ENCODE measurements at places on chromosomes 1 and 21.

DNA sequence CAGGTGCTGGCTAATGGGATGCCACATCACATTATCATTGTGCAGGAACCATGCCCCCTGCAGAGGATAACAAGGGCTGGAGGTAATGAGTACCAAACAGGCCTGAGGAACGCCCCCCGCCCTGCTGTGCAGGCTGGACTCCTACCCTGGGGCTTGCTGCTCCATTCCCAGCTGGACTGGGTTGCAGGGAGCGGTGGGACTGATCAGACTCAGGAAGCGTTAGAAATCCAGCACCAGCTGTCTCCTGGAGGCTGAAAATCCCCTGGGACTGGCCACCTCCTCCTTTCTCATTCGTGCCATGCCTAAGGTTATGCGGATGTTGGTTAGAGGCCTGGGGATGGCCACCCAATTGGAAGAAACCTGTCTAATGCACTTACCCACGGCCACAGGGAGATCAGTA, 36.9 kb upstream of the POU3F1 start:
- peak; percentile 49 for DNase-seq

DNA sequence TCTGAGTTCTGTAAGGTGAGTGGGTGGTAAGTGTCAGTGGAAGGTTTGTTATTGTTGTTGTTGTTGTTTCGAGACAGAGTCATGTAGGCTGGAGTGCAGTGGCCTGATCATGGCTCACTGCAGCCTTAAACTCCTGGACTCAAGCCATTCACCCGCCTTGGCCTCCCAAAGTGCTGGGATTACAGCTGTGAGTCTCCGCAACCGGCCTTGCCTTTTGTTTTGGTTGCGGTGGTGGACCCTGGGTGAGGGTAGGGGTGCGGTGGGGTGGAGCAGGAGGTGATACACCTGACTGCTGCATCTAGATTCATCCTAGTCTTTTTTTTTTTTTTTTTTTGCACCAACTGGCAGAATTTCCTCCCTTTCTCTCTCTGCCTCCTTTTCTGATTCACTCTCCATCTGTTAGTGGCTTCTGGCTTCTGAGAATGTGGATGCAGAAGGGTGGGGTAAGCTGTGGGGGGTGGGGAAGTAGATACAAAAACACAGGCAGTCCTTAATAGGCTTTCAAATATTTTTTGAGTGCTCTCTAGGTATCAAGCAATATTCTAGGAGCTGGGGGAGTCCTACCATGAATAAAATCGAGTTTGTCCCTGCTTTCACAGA, 4.6 kb upstream of the GMEB1 start:
- no peak for DNase-seq

- no peak for DNase-seq
These were observed 180.3 kb downstream of the FAF1 start for GRCh38 chr1:50779801-50780200.

DNA sequence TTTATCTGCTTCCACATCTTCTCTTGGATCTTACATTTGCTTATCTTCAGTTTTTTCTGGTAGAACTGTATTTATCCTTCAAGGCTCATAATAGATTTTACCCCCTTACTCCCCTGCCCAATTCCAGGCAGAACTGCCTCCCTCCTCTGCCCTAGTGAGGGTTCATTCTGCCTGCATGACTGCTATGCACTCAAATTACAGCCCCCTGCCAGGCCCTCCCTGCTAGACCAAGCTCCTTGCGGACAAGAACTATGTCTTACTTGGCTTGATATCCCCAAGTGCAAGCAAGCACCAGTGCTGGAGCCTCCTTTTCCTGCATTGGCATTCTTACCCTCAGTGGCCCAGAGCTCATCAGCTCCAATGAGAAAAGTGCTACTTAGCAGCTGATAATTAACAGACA, 18.1 kb downstream of the MAPKAPK2 start:
- DNase-seq, result no peak

- no peak for DNase-seq
These were observed 11.7 kb upstream of the CD55 start for GRCh38 chr1:207309745-207310273.

- DNase-seq, result no peak
These were observed 244.2 kb upstream of the HOOK1 start for GRCh38 chr1:59570524-59570923.

- DNase-seq, result no peak
These were observed 30.1 kb downstream of the LDLRAD1 start for GRCh38 chr1:53987880-53988279.

- no peak for DNase-seq
These were observed 6.0 kb upstream of the SLC27A3 start for GRCh38 chr1:153769221-153769620.

DNA sequence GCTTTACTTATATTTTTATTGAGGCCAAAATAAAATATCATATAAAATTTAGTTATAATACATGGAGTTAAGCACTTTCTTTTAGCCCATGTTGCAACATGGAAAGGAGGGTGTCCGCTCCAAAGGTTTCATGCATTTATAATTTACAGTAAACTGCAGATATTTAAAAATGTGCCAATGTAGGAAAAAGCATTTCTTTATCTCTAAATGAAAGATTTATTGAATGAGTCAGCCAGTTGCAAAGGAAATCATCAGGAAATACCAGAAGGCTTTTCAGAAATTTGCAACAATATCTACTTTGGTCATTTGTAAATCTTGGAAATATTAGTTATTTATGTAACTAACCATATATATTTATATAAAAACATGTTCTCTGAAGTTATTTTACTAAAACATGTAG, 12.1 kb downstream of the ATP6V1G3 start:
- no peak for DNase-seq

- no peak for DNase-seq
These were observed 11.7 kb downstream of the FAM151A start for GRCh38 chr1:54611621-54612020.

DNA sequence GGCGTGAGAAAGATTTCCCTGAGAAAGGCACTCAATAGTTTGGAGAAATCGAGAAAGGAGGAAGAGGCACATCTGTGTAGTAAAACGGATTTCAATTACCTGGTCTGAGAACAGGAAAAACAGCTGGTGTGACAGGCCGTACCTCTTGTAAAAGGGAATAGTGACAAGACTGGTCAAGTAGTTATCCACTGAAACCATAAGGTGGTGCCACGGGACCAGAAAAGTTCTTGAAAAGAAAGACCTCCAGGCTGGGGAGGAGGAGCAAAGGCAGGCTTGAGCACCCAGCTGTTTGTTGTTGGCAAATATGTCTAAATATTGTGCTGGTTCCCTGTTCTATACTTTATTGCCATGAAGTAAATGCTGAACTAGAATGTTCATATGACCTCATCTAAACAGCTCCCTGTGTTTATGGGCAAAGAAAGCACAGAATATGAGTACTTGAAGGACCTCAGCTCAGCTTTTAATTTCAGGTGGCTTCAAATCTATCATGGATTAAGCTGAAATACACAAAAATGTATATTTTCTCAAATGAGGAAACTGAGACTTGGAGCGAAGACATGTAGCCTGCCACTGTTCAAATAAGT, 4.0 kb downstream of the HAO2 start:
- DNase-seq, result peak; percentile 54

DNA sequence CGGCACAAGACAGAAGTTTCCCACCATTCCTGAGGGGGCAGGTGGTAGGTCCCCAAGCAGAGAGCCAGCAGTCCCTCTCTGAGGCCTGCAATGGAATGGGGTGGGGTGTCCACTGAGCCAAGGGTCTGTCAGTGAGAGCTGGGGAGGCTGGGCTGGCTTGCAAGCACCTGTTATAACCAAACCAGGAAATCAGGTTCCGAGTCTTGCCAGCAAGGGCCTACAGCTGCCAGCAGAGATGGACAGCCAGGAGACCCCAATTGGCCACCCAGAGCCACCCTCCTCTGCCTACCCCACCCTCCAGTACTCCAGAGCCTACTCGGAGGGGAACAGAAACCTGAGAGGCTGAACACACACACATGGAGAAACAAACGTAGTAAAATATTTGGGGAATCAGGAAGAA, 32.2 kb downstream of the PSEN2 start:
- DNase-seq, result no peak

DNA sequence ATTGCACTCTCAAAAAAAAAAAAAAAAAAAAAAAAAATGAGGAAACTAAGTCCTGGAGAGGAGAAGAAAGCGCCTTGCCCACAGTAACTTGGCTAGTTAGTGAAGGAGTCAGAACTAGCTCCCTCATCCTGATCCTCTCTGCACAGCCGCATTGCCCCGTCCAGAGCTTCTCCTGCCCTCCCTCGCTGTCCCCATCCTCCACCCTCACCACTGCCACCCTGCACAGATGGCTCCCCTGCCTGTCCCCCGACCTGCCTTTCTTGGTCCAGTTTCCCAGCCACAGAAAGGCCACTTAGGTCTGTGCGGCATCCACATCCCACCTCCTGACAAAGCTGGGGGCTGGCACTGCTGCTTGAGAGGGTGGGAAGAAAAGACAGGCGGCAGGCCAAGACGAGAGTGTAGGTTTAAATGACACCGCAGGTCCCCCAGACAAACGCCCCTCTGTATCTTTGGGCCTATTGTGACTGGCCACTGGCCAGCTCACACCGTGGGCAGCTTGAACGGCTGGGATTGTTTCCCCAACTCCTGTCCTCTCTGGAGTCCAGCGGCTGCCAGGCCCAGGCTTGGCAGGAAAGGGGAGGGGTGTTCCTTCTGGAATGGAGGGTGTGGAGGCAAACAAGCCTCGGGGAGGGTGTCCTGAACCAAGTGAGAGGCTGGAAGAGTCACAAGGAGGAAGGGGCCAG, 20.2 kb downstream of the NCMAP start:
- no peak for DNase-seq

DNA sequence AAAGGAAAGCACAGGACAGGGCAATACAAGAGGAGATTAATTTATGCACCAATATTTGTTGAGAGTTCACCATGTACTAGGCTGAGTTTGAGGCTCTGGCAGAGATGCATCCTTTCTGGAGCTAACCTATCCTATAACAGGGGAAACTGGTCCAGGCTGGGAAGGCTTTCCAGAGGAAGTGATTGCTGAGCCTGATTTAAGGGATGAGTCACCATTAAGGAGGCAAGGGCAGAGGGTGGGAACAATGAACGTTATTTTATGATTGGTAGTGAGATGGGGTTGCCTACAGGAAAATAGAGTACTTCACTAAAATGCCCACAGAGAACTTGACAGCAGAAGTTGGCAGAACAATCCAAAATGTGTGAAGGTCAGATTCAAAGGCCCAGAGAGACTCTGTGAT, 141.4 kb downstream of the PLPP3 start:
- no peak for DNase-seq

DNA sequence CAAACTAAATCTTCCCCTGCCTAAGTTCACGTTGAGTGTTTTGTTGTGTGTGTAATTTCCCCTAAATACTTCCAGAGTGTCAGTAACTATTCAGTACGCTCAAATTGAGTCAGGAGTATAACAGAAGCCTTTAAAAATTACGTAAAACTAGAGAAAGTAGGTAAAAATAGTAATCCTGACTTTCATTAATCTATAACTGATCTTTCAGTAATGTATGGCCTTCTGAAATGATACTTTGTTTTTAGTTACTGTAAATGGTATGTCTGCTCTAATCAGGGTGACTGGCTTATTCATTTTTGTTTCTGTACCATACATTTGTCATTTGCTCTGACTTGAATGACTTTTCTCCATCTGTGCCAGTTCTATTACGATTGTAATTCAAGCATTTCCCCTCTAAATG, 29.4 kb downstream of the MIER1 start:
- DNase-seq, result no peak

DNA sequence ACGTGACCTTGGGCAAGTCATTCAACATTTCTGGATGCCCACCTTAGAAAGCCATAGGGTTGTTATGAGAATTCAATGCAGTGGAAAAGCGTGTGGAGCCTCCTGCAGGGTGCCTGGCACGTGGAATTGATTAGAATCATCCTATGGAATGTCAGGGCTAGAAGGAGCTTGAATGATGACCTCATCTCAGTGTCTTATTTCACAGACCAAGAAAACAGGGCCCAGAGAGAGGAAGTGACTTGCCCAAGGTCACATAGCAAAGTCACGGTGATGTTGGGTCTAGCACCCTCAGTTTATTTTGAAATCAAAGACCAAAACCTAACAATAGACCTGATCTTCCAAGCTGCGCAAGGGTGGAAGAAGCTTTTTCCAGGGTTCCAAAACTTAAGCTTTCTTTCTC, 6.0 kb downstream of the TRABD2B start:
- no peak for DNase-seq

GRCh38 chr1:44673675-44674112, 587 bp downstream of the TMEM53 start:
- no peak for DNase-seq

DNA sequence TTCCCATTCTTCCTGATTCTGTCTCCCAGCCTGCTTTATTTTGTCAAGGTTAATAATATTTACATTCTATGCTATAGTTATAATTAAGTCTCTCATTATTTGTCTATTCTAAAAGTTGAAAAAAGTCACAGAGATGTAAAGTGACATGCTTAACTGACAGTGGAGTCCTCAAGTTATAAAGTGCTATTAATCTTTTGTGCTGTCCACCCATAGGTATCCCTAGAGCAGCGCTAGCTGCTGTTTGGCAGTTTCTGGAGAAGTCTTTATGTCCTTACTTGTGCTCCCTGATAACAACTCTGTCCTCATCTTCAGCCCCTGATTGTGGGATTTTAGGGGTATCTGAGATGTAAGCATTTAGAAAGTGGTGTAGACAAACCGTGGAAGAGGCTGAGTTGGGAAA, 13.1 kb downstream of the BACH1 start:
- DNase-seq, result no peak

DNA sequence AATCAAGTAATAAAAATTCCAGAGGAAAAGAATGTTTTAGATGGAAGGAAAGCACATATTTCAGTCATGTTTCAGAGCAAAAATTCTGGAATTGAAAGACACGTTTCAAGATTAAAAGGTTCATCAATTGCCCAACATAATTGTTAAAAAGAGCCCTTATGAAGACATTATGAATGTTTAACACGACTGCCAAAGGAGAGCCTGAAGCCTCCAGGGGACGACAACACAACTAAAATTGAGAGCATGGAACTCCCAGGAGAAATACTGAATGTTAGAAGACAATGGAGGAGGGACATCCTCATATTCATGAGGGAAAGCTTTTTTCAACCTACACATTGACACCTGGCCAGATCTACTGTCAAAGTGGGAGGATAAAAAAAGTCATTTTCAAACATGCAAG, 16.0 kb downstream of the OR2T11 start:
- DNase-seq, result no peak

DNA sequence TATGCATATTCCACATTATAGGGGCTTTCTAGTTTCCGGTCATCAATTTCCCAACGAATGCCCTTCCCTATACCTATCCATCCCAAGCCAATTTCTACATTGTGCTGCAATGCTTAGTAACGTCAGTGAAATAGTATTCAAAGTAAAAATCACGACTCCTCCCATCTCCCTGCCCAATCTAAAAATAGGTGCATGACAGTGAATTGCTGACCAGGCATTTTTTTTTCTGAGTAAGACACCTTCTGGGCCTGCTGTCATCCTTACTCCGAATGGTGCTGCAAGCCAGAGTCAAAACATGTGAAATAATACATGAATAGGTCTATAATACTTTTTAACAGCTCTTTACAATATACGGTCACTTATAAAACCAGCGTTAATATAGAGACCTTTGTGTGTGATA, 120.2 kb downstream of the GREM2 start:
- no peak for DNase-seq

GRCh38 chr1:86616871-86617270, 70.0 kb downstream of the CLCA4 start:
- no peak for DNase-seq

Data from ecto neural progenitor cell (in vitro differentiated cells).